Renal cortex interstitium (tissue), 15 donors: ENCODE measurements at places on chromosomes 16 and 17. TPM values are rescaled to one million over a fixed set of nuclear protein-coding genes. Genes with fewer than 3 reads are reported as not detected.

GRCh38 chr17:511001-511698, 158.5 kb upstream of the RPH3AL start:
- DNase-seq: no peak

DNA sequence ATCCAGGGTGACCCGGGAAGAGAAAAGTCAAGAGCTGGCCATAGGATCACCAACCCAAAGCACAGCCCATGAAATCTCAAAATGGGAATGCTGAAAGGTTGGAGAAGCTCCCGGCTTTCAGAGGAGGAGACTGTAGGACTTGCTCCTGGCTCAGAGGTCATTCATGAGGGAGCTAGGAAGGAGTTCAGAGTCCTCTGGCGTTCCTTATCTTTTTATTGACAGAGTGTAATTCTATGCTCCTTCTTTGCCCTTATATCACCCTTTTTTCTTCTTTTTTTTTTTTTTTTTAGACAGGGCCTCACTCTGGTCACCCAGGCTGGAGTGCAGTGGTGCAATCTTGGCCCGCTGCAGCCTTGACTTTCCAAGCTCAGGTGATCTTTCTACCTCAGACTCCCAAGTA, 27.3 kb upstream of the CNOT1 start:
- no peak for DNase-seq

DNA sequence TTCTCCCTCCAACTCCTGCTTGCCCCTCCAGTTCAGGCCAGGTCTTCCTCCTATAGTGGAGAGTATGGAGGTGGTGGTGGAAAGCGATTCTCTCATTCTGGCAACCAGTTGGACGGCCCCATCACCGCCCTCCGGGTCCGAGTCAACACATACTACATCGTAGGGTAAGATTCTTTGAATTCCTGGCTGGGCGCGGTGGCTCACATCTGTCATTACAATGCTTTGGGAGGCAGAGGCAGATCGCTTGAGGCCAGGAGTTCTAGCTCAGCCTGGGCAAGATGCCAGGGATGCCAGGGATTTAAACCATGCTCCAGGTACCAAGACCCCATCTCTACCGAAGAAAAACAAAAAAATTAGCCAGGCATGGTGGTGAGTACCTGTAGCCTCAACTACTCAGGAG, 1.4 kb downstream of the ZG16 start:
- no peak for DNase-seq

GRCh38 chr16:48497932-48498768, 111.8 kb downstream of the N4BP1 start:
- no peak for DNase-seq

GRCh38 chr17:81991684-81992305, 14.4 kb downstream of the ASPSCR1 start:
- DNase-seq: no peak

COG7 gene
- polyA plus RNA-seq: 26.2 TPM
